Stimulated activated CD8-positive, alpha-beta memory T cell treated with anti-CD3 and anti-CD28 coated beads, Interleukin-4, amount 100 ng/mL, for 1 hour (primary cell): ENCODE measurements at places on chromosomes 5 and 9.

DNA sequence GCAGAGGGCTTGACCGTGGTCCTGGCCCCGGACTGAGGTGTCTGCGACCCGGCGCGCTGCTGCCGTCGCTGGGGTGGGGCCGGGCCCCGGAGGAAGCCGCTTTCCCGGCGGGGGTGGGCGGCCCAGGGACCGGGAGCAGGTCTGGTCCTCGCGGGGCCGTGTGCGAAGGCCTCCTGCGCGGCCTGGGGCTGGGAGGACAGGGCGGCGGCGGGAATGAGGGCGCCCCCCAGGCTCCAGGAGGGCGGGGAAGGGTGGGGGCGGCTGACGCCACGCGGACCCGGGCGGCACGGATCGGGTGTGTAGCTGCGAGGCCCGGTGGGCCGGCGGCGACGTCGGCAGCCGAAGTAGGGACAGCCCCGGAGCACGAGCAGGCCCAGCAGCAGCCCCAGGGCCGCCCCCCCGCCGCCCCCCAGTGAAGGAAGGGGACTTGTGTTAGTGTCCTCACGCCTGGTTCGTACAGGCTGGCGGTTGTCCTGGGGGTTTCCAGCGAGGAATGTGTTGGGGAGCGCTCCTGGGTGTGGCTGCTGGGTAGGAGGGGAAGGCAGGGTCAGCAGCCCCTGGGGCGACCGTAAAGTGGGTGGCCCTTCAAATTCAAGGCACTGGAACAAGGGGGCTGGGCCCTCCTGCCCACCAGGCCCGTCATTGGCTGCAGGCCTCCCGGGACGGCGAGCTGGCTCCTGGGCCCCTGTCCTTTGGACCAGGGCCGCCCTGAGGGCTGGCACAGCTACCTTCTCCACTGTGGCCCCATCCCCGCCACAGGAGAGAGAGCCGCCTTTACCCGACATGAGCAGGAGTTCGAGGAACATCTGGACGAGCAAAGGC is 597 bp upstream of the TMEM250 start:
- no peak for DNase-seq

DNA sequence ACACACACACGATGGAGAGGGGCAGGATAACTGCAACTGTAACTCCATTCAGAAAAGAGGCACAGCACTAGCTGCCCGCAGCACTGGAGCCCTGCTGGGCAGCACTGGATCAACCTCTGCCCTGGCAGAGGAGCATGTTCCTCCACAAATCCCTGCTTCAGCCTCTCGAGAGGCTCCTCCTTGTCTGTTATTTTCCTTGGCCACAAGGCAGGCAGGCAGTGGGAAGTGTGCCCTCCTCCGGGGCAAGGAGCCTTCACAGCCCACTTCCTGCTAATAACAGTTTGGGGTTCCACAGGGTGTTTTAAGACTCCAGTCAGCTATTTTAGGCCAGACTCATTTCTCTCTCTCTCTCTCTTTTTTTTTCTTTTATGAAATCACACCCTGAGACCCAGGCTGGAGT is 11.8 kb downstream of the FXN start:
- DNase-seq, result no peak

DNA sequence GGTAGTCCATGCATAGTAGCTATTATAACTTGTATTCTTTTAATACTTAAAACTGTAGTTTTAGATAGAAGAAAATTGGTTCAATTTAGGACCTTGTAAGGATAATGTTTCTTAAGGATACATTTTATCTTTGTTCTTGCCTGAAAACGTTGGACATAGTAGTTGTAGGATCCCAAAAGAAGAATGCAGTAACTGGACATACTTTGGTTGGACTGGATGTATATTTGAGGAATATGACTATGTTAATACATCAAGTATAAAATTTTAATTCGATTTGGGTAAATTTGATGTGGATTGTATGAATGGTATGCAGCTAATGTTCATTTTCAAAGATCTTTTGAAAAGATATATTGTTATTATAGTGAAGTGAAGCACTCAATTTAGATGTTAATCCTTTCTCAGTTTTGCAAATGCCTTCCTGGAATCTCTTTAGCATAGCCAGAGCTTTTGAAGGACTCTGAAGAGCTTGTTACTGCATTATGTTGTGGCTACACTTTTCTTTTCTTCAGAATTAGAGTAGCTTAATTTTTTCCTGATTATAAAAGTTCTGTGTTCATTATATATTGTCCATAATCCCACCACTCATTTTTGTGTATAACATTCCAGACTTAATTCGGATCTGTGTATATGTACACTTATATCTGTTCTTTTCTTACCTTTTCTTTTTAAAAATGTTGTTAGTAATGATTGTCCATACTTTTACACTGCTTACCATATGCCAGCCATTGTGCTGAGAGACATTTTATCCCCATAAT is 41.2 kb downstream of the LRRTM2 start:
- no peak for DNase-seq

DNA sequence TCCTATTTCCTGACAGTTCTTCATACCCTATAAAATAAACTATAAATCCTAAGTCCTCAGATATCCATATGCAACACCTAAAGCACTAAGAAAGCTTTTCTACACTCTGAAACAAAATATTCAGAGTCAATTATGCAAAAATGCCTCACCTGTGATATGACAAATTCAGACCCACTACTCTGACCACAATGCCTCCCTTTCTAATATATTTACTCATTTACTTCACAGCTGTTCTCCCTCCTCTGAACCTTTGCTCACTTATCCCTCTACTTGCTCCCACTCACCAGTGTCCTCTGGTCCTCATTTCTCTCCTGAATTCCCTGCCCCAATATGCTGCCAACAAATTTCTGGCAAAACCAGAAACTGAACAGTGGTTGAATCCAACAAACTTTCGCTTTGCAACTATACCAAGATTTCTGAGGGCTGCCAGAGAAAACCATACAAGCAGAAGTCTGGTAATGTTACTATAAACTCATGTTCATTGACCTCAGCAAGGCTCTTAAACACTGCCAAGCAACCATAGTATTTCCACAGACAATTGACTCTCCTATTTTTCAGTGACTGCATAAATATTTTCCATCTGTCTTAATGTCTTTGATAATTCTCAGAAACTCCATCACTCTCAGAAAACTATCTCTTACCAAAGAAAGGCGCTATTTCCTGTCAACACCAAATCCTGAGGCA is 7.1 kb downstream of the CCNH start:
- DNase-seq, result no peak

DNA sequence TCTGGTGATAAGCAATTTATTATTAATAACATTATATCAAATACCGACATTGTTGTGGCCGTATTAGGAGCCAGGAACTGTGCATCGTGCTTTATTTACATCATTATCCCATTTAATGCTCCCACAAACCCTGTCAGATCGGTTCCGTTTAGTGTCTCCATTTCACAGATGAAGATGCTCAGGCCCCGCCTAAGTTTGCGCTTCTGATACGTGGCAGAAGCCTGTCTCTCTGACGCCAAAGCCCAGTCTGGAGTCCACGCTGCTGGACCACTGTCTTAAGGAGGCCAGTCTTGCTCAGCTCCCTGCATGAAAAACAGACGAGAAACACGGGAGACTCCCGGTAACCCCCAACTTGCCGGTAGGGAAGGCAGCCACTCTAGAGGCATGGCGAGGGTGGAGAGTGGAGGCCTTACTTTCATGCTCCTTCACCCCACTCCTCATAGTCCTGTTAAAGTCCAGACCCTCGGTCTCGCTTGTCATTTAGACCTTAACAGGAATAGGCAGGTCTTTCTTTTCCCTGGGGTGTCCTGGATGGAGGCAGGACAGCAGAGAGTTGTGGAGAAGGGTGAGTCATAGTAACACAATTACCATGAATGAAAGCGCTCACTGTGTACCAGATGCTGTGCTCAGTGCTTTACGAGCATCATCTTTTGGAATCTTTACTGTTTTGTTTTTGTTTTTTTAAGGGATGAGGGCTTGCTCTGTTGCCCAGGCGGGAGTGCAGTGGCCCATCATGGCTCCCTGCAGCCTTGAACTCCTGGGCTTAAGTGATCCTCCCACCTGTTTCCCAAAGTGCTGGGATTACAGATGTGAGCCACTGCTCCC is 872 bp downstream of the TXNDC15 start:
- DNase-seq, result no peak

DNA sequence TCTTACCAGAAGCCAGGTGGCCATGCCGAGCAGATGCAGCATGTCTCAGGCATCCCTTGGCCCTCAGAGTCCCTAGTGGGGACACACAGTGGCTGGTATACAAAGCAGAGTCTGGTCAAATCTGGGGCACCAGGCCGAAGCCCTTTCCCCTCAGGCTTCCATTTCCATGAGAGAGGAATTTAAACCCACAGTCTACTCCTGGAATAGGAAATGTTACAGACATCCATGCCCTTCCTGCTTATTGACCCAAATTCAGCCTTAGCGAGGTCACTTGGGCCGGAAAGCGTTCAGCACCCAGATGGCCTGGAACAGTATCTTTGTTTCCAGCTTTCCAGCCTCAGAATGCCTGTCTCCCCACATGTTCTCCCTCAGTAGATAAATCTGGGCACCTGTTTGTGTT is 131.7 kb downstream of the PIP5K1B start:
- DNase-seq, result no peak

GRCh38 chr9:96188571-96188970 is 113.4 kb downstream of the HSD17B3 start:
- DNase-seq, result no peak

- no peak for DNase-seq
Observed at GRCh38 chr5:134327327-134327726, 39.6 kb downstream of the CDKL3 start.

DNA sequence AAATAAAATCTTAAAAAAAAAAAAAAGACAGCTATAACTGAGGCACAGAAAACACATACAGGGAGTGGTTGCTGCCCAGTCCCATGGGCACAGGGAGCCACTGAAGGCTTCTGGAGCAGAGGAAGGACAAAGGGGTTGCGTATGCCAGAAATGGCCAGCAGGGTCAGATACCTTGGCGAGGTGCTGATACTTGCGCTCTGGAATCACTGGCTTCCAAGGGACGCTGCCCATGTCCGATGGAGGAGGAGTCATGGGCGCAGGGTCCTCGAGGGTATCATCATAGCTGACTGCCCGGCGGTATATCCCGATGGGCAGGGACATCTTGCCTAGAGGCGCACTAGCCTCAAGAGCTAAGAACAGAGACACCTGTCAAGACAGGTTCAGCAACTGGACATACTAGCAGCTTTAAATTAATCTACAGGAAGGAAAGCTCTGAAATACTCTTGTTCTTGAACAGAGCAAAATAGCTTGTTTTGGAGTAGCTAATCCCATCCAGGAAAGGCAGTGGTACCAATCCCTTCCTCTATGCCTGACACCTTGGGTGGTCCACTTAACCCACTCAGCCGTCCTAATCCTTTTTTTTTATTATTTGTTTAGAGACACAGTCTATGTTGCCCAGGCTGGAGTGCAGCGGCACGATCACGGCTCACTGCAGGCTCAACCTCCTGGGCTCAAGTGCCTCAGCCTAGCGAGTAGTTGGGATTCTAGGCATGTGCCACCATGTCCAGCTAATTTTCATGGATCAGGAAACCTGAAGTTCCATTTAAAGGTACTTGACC is 6.0 kb downstream of the KIAA1191 start:
- no peak for DNase-seq

- no peak for DNase-seq
Observed at GRCh38 chr5:74889523-74890105, 23.4 kb upstream of the FAM169A start.

DNA sequence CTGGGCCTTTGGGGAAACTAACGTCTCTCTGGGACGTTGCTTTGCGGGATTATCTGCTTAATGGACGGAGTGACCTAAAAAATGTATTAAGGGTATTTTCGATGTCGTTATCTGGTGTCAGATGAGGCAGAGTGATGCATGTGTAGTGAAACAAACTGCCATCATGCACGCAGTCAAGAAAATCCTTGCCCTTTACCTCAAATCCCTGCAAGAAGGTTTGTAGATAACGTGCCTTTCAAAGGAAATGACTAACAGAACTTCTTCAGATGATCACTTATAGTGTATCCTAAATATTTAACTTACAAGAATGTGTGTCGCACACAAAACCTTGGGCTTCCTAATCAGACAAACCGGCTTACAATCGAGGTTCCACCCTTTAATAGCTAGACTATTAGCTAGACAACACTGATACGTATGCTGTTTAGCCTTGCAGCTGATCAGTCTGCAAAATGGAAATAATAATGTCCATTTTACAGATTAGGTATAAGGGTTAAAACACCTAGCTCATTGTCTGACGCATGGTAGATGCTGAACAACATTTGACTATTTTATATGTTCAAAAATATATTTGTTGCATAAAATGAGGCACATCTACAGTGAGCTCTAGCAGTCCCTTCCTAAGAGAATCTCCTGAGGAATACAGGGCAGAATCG is 541 bp upstream of the TBCA start:
- DNase-seq, result no peak

GRCh38 chr5:150394131-150394530 is 18.6 kb downstream of the CD74 start:
- DNase-seq, result no peak

DNA sequence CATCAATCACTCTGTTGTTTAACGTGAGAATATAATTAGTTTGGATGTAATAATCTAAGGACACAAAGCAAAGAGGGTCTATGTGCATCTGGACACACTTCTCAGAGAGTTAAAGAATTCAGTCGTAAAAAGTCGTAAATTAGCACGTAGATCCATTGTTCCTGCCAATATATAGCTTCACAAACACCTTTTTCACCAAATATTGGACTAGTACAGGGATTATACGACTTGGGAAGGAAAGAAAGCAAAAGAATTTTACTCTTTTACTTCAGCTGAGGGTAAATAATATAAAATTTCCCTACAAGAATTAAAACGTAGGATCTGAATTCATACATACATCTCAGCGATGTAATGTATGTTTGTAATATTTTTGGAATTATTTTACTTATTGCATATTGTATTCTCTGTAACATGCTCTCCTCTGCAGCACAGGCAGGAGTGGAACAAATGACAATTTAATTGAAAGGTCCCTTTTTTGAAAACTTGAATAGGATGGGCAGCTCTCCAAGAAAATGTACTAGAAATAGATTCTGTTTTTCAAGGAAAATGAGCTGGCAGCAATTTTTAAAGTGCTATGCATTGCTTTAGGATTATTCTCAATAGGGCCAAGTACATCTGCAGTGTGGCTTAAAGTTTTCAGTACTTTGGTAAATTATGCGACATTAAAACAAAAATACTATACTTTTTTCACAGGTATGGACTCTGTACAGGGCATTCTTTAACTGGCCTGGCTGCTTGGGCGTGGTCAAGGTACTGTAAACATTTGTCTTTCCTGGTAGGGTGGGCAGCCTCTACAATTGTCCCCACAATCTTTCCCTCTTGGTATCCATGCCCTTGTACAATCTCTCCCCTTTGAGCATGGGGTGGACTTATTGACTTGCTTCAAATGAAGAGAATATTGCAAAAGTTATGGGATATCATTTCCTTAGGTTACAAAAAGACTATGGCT is 39.7 kb upstream of the HSD17B4 start:
- no peak for DNase-seq
